ENCODE measurements at places on chromosomes 7 and 10.
A peak's percentile ranks its signal among the peaks of the same experiment; 100 is the strongest.

- no peak for DNase-seq
Observed at GRCh38 chr10:70664702-70665195, 7.6 kb upstream of the ADAMTS14 start.

GRCh38 chr10:52053497-52053896 is 260.6 kb upstream of the DKK1 start:
- DNase-seq: no peak

- DNase-seq: no peak
Observed at GRCh38 chr10:113565364-113565763, 12.5 kb downstream of the HABP2 start.

DNA sequence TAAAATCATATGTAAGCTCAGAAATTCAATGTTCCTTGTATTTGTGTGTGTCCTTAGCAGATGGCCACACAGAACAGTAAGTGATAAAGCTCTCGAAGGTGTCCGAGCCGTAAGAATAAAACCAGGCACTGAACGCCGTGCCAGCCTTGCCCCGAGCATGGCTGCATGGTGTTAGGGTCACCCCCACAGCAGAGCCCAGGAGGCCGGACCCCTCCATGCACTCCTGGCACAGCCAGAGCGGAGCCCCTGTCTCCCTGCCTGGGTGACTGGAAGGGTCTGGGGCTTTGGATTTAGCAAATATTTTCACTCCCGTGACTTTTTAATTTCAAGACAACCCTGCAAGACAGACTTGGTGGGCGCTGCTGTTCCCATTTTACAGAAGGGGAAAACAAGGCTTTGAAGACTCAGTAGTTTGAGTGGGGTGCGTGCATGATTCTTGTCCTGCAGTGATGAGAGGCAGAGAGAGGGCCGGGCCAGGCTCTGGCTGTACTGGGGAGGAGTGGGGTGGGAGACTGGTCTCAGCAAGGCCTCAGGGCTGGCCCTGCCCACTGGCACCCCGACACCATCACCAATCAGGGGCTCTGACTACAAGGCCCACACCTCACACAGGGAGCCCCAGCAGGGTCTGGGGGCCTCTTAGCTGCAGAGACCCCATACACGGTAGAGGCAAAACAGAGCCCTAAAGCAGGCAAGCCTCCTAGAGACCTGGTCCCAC is 39.4 kb downstream of the VIPR2 start:
- DNase-seq: no peak

DNA sequence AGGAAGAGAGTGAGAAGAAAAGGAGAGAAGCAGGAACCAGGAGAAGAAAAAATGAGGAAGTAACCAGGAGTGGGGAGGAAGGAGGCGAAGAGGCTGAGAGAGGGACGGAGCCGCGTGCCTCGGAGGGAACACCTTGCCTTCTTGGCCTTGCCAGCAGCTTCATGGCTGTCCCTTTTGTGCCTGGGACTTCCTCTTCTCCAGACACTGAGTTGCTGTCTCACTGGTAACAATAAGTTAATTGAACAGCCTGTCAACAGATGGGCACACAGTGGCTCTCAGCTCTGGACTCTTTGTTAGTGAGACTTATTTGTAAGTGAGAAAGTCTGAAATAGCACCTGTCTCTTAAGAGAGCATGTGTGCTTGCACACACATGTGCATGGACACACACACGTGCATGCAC is 83.2 kb downstream of the GATA3 start:
- DNase-seq: no peak

DNA sequence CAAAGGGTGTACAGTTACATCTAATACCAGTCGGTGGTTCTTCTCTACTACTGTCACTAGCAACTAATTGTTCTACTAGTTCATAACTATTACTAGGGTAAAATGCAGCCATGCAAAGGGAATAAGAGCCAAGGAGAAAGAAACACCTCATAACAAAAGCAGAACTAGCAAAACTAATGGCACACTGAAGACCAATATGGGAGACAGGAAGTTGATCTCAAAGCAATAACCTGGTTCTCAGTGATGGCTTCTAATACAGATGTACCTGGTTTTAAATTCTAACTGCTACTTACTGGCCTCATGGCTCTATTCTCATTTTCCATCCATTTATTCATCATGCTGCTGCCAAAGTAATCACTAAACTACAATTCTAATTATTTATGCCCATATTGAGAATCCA is 170.3 kb downstream of the SEMA3E start:
- no peak for DNase-seq

DNA sequence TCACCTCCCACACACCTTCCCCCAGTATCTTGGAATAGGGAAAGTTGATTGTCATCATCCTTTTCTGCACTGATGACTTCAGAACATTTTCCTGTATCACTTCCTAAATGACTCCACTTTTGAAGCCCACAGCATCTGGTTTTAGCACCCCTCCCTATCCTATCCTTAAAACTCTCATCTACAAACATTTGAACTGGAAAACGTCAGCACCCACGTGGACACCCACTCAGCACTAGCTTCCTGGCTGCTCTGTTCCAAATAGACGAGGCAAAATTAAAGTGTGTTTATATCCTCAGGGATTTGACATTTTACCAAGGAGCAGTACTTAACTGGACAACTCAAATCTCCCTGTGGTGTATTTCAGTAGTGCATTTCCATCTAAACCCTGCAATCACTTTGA is 73.9 kb downstream of the REEP3 start:
- no peak for DNase-seq

DNA sequence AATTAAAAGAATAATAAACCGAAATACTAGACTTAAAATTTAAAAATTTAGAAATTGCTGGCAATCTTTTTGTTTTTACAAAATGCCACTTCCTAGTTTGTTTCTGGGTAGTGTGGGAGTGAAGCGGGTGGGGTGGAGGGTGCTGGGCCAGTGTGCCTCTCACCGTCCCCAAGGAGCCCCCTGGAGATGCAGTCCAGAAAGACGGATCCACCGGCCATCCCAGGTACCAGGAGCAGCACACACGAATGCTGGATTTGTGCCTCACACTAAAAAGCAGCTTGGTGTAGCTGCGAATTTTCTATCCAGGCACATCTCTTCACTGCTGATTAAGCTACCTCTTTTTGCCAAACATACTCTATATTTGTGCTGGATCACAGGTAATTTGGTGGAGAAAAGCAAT is 618.1 kb downstream of the DNAJB6 start:
- DNase-seq: no peak

DNA sequence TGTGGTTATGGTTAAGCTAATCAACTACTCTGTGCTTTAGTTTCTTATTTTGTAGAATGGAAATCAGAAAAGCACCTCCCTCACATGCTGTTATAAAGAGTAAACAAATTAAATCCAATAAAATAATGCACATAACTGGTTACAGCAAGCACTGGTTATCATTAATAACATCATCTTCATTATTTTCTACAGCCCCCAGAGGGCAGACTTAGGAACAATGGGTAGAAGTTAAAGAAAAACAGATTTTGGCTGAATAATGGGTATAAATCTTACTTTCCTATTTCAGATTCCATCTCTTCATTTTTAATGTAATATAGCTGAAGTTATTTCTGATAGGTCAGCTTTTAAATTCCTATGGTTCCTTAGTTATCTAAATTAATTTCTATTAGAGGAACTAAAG is 126.5 kb downstream of the DOCK4 start:
- no peak for DNase-seq

DNA sequence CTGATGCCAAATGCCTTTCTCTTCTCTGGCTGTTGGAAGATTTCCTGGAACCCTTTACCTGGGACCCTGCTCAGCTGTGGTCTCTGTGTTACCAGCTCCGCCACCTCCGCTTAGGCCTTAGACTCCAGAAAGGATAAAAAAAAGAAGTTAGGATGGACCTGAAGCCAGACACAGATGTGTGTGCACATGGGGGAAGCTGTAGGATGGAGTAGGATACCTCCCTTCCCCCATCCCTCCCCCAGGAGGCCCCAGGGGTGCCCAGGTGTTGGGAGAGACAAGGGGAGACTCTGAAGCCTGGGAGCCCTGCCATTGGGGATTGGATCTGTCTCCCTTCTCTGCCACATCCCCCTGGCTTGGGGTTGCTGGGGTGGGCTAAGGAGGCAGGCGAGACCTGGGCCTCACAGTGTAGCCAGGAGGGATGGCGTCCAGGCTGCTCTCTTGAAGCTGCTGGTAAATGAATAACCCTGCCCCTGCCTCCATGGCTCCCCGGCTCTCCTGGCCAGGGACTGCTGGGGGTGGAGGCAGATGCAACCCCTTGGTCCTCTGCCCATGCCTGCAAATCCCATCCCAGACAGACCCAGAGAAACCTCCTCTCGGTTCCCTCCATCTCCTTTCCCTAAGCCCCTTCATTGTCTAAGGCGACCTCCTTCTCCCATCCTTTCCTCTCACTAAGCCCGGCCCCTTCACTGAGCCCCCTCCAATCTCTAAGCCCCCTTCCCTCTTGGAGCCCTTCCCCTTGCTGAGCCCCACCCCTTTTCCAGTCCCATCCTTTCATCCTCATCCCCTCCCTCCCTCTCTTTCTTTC is 8.0 kb downstream of the CLDN3 start:
- DNase-seq: no peak

DNA sequence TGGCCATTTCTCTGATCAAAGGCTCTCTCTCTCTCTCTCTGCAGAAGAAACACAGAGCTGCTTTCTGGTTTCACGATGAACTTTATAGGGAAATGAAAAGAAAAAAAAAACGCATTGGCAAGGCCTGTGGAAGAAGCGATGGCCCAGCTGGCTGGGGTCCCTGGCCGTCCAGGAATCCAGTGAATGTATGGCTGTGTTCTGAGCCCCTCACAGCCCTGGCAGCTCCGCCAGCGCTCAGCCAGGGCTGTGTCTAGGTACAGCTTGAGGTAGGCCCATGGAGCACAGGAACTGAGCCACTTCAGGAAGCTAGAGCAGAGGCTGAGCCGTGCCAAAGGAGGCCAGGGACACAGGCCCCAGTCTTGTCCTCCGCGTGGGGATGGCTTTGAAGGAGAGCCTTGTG is 13.1 kb upstream of the UCMA start:
- no peak for DNase-seq

DNA sequence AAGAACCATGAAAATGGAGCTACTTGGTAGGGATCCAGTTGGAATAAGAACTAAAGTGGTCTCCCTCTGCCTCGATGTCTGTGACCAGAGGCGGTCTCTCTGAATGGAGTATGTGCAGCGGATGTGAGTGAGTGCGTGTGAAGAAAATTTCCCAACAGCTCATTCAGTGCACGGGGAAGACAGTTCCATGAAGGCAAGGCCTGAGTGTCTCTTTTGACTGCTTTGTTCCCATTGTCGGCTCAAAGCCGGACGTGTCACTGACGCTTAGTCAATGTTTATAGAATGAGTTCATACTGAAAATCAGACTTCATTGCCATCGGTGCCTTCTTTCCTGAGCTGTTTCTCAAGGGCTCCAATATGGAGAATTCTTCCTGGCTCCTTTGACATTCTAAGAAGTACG is 55.3 kb upstream of the GRB10 start:
- DNase-seq: no peak

DNA sequence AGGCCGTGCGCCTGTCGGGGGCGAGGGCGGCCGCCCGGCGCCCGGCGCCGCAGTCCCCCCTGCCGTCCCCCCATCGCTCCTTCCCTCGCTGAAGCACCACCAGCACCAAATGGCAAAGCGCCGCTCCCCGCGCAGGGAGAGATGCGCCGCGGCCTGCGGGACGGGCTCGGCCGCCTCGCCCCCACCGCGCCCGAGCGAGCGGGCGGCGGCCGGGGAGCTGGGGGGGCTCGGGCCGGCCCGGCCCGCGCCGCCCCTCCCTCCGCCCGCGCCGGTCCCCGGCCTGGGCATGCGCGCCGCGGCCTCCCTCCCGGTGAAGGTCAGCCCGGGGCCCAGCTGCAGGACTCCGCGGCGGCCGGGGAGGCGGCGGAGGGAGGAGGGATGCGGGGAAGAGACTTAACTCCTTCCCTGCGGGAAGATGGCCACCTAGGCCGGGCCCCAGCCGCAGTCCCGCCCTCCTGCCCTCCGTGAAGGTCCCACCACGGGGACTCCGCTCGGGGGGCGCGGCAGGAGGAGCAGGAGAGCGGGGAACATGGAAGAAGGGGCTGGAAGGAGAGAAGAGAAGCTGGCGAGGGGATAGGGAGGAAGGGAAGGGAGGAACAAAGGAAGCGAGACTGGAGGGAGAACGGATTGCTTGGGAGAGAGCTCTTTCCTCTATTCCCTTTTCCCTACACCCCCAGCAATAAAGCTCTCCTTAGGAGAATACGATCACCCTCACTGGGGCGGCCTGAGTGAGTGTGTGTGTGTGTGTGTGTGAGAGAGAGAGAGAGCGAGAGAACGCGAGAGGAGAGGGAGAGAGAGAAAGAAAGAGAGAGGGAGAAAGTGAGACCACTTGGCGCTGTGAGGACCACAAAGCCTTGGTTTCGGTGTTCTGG is 3.4 kb upstream of the SMARCD3 start:
- peak; percentile 91 for DNase-seq

DNA sequence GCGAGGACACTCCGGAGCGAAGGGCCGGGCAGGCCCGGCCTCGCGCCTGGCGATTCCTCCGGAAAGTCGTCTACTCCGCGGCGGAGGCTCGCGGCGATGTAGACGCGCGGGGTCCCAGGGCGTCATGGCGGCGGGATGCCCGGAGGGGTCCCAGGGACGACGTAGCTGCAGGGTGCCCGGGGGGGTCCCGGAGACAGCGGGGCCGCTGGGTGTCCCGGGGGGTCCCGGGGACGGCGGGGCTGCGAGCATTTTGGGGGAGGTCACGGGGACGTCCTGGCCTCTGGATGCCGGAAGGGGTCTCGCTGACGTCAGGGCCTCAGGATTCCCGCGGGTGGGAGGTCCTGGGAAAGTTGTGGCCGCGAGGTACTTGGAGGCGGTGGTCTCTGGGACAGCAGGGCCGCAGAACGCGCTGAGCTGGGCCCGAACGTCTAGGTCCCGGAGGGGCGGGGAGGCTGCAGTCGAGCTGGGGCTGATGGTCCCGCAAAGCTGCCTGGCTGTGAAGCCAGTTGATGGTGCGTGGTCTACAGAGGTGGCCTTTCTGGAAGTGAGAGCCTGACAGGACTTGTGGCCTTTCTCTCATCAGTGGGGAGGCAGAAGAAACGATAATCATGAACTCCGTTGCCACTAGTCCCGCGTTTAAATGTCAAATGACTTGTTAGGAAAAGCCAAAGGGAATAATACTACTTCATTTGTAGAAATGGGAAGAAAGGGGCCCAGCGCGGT is 637 bp downstream of the HSPA14 start:
- no peak for DNase-seq

DNA sequence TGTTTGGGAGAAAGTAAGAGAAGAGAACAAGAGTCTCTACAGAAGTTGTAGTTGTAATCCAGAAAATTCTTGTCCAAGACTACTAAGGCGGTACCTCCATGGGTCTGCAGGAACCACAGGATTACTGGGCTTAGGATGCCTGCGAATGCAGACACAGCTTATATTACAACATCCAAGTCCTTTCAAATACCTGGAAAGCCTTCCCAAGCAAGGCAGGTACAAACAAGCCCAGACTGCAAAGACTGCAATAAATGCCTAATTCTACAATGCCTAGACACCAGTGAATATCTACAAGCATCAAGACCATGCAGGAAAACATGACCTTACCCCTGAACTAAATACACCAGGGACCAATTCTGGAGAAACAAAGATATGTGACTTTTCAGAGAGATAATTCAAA is 178.2 kb downstream of the ARL4A start:
- no peak for DNase-seq

DNA sequence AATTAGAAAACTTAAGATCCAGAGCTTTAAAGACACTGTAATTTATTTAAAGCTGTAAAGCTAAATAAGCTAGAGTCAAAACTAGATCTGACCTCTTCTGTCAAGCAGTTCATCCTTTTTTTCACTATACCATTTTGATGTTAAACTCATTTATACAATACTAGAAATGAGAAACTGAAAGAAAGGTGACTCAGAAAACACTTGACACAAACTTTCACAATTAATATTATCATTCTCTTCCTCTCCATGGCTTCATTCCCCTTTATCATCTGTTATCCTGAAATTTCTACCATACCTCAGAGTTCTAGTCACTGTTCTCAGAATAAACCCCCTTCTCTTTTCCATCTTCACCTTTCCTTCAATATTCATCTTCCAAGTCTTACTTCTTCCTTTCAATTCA is 1.3 kb downstream of the FIGNL1 start:
- no peak for DNase-seq

Measured in 8988T (cell line).